ENCODE measurements at places on chromosomes 1 and 21. TPM values are rescaled to one million over a fixed set of nuclear protein-coding genes. Genes with fewer than 3 reads are reported as not detected.

The STIL gene
- total RNA-seq = 21.9 TPM

The SLC1A7 gene
- not detected for total RNA-seq

The GFI1 gene
- 71.0 TPM for total RNA-seq

The RNU1-4 gene
- total RNA-seq = 1,003 TPM

The KIAA1614 gene
- 0.11 TPM for total RNA-seq

The PLEKHN1 gene
- 3.8 TPM for total RNA-seq

The TDRKH gene
- 13.1 TPM for total RNA-seq

The SLAMF9 gene
- total RNA-seq = not detected

The AADACL3 gene
- total RNA-seq = not detected

The OR10Z1 gene
- not detected for total RNA-seq

The GBP1 gene
- total RNA-seq = 59.6 TPM

The IVL gene
- not detected for total RNA-seq

The RPTN gene
- not detected for total RNA-seq

The PTAFR gene
- total RNA-seq = 0.21 TPM

The S100B gene
- 0.71 TPM for total RNA-seq

The PGBD5 gene
- 0.04 TPM for total RNA-seq

The PHGDH gene
- 185 TPM for total RNA-seq

The FAM167B gene
- total RNA-seq = 0.40 TPM

The GPR25 gene
- total RNA-seq = not detected

The OR2L3 gene
- total RNA-seq = not detected

The PFKL gene
- total RNA-seq = 151 TPM

The HES3 gene
- total RNA-seq = not detected

The ITLN2 gene
- not detected for total RNA-seq

The KCTD3 gene
- total RNA-seq = 1.2 TPM
